ENCODE measurements at places on chromosomes 5 and 9. TPM values are rescaled to one million over a fixed set of nuclear protein-coding genes. Genes with fewer than 3 reads are reported as not detected.

GRCh38 chr5:41334221-41334620 lies 120.9 kb upstream of the C6 start:
- no peak overlapping the region for H3K4me3 ChIP-seq
- no peak for DNase-seq
- no peaks in the 10 kb centered on the region for H3K4me1 ChIP-seq
- H3K27me3 ChIP-seq: no peaks in the 10 kb centered on the region
- H3K27ac ChIP-seq: no peak overlapping the region
- H3K36me3 ChIP-seq: no peaks in the 10 kb centered on the region

DNA sequence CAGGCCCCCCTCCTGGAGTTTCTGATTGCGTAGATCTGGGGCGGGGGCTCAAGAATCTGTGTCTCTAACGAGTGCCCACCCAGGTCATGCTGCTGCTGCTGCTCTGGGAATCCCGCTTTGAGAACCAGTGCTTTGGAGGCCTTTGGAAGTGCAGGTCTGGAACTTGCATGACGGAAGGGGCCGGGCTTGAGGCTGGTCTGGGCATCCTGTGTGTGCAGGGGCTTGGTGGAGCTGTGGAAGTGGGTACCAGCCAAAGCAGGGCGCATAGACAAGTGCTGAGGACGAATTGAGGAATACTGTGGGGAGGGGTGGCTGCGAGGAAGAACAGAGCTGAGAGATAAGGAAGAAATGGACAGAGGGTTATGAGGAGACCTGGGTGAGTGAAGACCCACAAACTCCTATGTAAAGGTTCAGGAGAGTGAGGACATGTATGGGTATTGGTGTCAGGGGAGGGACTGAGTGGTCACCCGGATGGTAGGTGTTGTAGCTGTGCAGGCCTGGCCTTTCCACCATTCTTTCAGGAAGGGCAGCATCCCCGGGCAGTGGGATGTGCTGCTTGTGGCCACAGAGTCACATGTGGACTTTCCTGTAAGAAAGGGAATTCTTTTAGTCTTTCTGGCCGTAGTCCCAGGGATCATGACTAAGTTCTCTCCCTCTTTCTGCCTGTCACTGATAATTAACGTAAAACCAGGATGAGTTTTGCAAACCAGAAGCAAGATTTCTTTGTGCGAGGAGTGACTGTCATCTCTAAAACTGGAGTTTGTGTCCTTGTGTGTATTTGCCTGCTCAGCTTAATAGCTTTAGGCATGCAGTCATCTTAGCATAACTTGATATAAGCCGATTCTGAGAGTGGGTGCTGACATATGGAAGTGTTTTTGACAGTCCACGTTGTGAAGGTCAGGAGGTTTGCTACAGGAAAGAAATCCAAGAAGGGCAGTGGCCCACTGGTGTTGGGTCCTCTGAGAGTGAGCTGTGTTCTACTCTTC lies 43.3 kb upstream of the TJP2 start:
- H3K27ac ChIP-seq: no peak overlapping the region
- no peak for DNase-seq
- H3K36me3 ChIP-seq: no peaks in the 10 kb centered on the region
- H3K4me1 ChIP-seq: no peaks in the 10 kb centered on the region
- no peaks in the 10 kb centered on the region for H3K27me3 ChIP-seq
- H3K4me3 ChIP-seq: no peak overlapping the region

DNA sequence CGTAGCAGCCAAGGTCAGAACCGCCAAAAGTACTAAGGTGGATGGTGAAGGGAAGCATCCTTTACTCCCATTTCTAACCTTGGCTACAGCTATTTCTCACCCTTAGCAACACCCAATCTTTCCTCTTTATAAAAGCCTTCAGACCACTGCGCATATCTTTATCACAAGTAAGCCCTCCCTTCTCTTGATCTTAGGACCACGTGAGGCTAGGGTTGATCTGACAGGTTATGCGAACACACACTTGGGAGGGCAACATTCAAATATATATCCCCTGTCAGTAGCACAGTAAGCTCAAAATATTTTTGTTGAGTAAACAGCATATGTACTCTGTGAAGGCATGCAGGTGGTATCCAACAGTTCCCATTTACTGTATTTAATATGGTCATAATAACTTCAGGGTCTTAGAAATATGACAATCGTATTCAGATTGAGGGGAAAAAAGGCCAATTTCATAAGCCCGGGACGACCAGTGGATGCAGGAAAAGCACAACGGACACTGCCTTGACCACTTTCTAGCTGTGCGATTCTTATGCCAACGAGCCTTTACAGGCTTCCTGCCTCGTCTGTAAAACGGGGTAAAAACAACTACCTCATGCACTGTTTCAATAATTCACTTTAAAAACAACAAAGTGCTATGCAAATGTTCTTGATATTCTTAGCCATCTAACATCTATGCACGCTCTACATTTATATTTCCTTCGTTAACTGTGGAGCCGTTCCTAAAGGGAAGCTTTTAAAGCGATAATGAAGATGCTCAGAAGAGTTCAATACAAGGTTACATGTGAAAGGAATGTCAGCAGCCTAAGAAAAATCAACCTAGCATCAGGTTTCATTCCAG lies 1.3 kb downstream of the ARSB start:
- no peaks in the 10 kb centered on the region for H3K36me3 ChIP-seq
- peak overlapping the region; percentile 76 for H3K27ac ChIP-seq
- no peak for DNase-seq
- H3K27me3 ChIP-seq: no peaks in the 10 kb centered on the region

DNA sequence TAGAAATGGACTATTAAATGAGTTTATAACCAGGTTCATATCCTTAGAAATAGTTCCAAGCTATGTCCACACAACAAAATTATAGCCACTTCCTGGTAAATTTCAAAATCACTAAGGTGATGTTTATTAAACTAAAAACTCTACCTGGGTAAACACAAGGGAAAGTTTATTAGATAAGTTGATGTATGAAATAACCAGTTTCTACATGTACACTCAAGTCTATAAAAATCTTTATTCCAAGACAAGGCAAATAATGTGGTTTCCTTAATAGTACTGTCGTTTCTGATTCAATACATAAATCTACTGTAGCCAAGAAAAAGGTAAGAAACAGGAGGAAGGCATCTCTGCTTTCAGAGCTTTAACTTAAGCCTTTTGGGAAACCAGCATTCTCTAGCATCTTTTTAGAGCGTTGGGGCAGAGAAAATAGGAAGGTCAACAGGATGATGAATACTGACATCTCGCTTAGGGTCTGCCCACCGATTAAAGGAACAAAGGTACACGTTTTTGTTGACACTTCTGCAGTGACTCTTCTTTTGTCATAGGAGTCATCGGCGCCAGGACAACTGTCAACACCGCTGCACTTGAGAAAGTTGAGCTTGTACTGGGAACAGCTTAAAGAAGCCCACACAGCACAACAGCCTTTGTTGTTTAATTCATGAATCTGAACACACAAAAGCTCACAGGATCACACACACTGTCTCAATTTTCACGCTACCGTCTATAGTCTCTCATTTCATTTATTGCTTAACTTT lies 513.6 kb downstream of the SLCO4C1 start:
- no peak overlapping the region for H3K4me3 ChIP-seq
- no peak for DNase-seq
- H3K36me3 ChIP-seq: no peaks in the 10 kb centered on the region
- no peaks in the 10 kb centered on the region for H3K4me1 ChIP-seq
- H3K27ac ChIP-seq: no peak overlapping the region

DNA sequence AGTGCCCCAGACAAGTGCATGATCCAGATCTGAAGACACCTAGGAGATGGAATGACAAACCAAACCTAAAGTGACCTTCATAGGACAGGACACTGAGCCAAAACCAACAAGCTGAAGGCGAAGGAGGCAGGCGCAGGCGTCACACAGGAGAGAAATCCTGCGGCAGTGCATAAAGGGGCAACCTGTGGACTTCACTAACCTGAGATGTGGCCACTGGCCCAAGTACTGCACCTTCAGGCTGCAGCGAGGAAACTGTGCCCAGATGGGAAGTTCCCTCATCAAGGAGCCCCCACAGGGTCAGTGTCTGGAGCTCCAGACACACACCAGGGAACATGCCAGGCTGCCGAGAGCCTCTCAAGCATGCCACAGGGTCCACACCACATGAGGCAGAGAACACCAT lies 3.7 kb downstream of the IPPK start:
- peaks cover 22% of the 10 kb centered on the region for H3K4me1 ChIP-seq
- H3K4me3 ChIP-seq: no peak overlapping the region
- no peaks in the 10 kb centered on the region for H3K27me3 ChIP-seq
- H3K27ac ChIP-seq: no peak overlapping the region
- DNase-seq: no peak

- H3K4me1 ChIP-seq: no peaks in the 10 kb centered on the region
- DNase-seq: no peak
- H3K27ac ChIP-seq: no peak overlapping the region
- H3K4me3 ChIP-seq: no peak overlapping the region
- no peaks in the 10 kb centered on the region for H3K36me3 ChIP-seq
- no peaks in the 10 kb centered on the region for H3K27me3 ChIP-seq
These were observed 528.1 kb upstream of the ST8SIA4 start for GRCh38 chr5:101431201-101431600.

Gene PWWP2A
- 25.9 TPM for polyA plus RNA-seq

Gene MBLAC2
- 6.2 TPM for polyA plus RNA-seq

Gene INSL4
- not detected for polyA plus RNA-seq

Gene PRDM9
- polyA plus RNA-seq: not detected
